Bronchus fibroblast of lung (primary cell): ENCODE measurements at places on chromosomes 3 and 15. TPM values are rescaled to one million over a fixed set of nuclear protein-coding genes. Genes with fewer than 3 reads are reported as not detected.

Gene POLQ
- total RNA-seq = 4.3 and 4.7 TPM in 2 replicates

Gene CD96
- not detected in 2 replicates for total RNA-seq

Gene CSPG5
- total RNA-seq = 0.15 and 0.17 TPM in 2 replicates

Gene LRRC31
- not detected in 2 replicates for total RNA-seq

Gene LSMEM2
- total RNA-seq = not detected in 2 replicates

Gene MUC13
- not detected in 2 replicates for total RNA-seq

Gene GP9
- not detected in 2 replicates for total RNA-seq

Gene ROPN1
- not detected in 2 replicates for total RNA-seq

Gene MFSD1
- total RNA-seq = 32.7 and 37.0 TPM in 2 replicates

Gene GRM2
- total RNA-seq = under 0.01 TPM in 1 of 2 replicates, not detected in the other

Gene CHRFAM7A
- total RNA-seq = 0.15 TPM in 1 of 2 replicates, not detected in the other

Gene CTDSPL2
- total RNA-seq = 44.9 and 50.8 TPM in 2 replicates

Gene LARP6
- total RNA-seq = 83.9 and 88.0 TPM in 2 replicates

Gene DUOX1
- total RNA-seq = under 0.01 TPM in 1 of 2 replicates, not detected in the other

Gene FBXO40
- not detected in 2 replicates for total RNA-seq

Gene ADAMTS9
- total RNA-seq = 2.5 TPM in 2 replicates

Gene GLDN
- 0.30 and 0.34 TPM in 2 replicates for total RNA-seq

Gene NANOGP8
- not detected in 2 replicates for total RNA-seq

Gene PRTG
- 3.4 and 4.2 TPM in 2 replicates for total RNA-seq

Gene WNT7A
- not detected in 2 replicates for total RNA-seq

Gene SUSD5
- 3.4 and 6.2 TPM in 2 replicates for total RNA-seq

Gene GPR87
- 0.17 and 1.2 TPM in 2 replicates for total RNA-seq

Gene ST8SIA2
- 0.15 TPM in 1 of 2 replicates, not detected in the other for total RNA-seq

Gene TGM4
- total RNA-seq = 0.15 and 0.17 TPM in 2 replicates

Gene CHAC1
- total RNA-seq = 73.6 and 79.5 TPM in 2 replicates

Gene ACOX2
- total RNA-seq = 5.4 and 6.4 TPM in 2 replicates

Gene MAP6D1
- total RNA-seq = 3.2 and 3.6 TPM in 2 replicates

Gene CYP1A1
- total RNA-seq = not detected in 2 replicates
